Activated naive CD4-positive, alpha-beta T cell treated with Interleukin-2 at 50 U/mL for 16 hours (primary cell): ENCODE measurements at places on chromosomes 11 and 22.

GRCh38 chr22:36659762-36660509, 43.6 kb downstream of the CACNG2 start:
- peak; percentile 10 for DNase-seq

DNA sequence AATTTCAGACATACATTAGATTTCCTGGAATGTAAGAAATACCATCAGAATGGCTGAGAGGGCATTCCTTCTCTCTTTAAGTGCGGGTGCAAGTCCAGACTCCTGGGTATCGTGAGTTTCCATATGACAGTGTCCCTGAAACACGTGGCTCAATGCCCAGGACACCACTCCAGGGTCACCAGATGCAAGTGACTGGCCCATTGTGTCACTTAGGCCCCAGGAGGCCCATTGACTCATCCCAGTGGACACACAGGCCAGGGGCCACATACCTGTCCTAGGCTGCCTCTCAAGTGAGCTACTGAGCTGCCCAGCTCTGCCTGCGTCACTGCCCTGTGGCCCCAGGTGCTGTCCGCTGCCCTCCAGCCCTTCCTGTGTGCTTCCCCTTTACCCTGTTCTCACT, 18.5 kb downstream of the FBLN1 start:
- no peak for DNase-seq

DNA sequence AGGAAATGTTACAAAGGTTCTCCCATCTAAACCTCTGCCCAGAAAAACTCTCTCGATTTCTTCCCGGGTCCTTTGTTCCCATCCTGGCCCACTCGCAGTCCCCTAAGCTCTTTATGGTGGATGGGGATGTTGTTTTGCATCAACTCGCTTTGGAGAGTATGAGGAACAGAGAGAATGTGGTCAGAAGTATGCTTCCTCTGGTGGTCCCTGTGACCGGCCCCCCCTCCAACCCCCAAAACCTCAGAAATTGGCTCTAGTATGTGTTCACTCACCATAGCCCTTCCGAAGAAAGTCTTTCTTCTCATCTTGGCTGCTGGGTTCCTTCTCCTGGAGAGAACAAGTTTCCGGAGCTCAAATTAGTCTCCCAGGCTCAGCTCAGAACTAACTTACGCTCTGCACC, 54.4 kb downstream of the GRAMD1B start:
- no peak for DNase-seq

- no peak for DNase-seq
These were observed 226.1 kb upstream of the FAT3 start for GRCh38 chr11:91998481-91998880.

GRCh38 chr11:31871310-31872075, 60.4 kb upstream of the PAX6 start:
- no peak for DNase-seq

DNA sequence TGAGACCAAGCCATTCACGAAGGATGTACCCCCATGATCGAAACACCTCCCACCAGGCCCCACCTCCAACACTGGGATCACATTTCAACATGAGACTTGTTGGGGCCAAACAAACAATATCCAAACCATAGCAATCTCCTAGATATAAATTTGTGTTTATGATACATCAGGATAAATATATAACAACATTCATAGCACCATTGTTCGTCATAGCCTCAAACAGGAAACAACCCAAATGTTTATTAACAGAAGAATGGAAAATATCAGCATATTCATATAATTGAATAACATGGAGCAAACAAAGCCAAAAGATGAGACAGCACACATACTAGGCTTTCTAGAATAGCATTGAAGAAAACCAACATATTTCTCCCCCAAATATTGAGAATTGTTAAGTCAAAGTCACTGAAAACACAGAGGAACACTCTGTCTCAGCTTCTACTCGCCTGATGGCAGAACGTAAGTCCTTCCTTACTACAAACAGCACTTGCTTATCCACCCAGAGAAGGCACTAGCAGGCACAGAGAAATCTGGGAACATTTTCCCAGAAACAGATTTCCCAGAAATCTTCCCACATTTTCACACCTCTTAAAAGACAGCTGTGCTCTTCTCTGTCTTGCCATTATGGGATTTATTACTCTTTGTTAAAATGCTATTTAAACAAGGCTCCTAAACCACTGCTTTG, 8.1 kb upstream of the GDPD4 start:
- DNase-seq, result no peak

- no peak for DNase-seq
These were observed 66.7 kb downstream of the PACS1 start for GRCh38 chr11:66136752-66137123.

- no peak for DNase-seq
These were observed 73.4 kb upstream of the CD44 start for GRCh38 chr11:35065566-35065965.

DNA sequence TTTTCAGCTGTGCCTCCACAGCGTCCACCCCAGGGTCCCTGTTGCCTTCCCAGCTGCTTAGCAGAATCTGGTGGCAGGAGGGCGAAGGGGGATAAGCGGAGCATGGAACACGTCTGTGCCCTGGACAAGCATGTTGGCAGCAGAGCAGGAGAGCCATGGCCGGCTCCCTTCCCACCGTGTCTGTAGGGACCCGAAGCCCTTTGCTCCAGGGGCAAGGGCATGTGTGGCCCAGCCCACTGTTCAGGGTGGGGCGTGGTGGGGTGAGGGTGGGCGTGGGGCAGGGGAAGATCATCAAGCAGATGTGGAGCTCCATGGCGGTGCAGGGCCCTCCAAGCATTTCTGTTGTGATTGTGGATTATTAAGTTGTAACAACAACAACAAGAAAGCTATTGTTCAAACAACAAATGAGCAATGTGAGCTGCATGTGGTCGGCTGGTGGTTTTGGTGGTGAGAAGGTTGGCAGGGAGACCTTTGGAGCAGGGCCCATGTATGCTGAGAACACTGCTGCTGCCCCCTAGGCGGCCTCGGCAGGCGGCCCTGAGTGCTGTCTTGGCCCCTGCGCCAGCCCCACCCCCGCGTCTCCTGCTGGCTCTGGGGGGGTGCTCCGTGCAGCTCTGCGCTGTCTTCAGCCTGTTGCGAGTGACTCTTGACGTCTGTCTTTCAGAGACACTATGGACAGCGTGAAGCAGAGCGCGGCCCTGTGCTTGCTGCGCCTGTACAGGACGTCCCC, 50.9 kb downstream of the AP2A2 start:
- no peak for DNase-seq

DNA sequence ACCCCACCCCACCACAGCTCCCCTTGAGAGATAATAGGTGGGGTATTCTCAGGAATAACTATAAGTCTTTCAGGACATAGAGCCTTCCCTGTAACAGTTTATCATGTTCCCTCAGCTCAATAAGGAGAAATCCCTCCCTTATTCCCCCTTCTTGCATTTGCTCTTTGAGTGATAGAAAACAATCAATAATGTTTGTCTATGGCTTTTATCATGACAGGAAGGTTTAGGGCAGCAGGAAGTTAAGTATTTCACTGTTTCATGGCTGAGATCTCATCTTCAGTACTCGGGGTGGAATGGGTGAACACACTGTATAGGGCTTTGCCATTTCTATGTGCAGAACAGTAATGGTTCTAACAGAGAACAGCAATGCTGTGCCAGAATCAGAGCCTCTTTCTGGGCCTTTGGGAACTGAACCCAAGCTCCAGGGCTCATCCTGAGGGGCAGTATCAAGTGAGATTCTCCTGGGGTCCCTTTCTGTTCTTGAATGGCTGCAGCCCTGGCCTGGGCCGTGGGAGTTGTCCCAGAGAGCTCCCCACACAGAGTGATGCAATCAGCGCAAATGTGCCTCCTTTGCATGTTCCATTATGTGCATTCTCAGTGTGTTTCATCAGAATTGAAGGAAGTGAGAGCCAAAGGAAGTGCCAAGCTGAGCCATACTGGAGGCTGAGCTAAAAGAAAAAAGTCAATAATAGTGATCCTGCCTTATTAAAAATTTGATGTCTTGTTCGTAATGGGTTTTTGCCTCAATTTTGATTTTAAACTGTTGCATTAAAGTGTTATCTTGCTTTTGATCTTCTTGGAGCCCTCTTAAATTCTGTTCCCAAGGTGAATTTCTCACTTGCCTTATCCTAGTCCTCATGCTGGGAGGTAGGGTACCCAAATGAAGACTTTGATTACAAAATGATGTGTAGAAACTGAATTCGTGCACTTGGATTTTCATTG, 2.9 kb upstream of the CYP2R1 start:
- no peak for DNase-seq

DNA sequence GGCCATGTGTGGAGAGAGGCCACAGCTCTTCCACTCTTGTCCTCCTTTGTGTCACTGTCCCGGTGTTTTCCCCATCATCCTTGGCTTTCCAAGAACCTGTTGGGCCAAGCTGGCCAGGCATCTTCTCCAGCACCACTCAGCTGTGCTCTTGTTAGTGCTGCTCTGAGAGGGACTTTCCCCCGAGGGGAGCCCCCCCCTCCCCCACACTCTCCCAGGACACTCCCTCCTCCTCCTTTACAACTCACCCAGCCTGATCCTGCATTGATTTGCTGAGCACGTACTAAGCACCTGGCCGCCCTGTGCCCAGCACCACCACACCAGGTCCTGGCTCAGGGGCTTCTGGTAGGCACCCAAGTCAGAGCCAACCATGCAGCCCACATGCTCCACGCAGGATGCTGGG, 13.2 kb downstream of the TP53AIP1 start:
- no peak for DNase-seq

DNA sequence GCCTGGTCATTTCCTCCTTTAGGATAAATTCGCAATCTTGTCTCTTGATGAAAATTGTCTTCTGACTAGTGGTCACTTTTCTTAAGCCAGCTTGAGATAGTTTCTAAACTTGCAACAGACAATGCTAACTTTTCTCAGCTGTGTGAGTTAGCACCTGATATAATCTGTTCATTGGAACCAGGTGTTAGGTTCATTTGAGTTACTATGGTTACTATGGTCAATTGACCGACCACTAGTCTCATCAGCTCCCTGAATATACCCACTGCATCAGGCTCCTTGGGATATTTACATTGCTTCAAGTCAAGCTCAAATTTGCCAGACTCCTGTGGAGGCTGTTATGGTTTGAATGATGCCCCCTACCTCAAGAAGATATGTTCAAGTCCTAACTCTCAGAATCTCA, 54.5 kb downstream of the SC5D start:
- no peak for DNase-seq

- no peak for DNase-seq
These were observed 6.1 kb downstream of the DHCR7 start for GRCh38 chr11:71442123-71442522.

GRCh38 chr11:5343474-5344335, at the start of gene OR51B5:
Gene OR51B5 (minus strand): TSS chr11:5343524. CDS start chr11:5343524, 0 bp downstream.
- DNase-seq, result no peak

DNA sequence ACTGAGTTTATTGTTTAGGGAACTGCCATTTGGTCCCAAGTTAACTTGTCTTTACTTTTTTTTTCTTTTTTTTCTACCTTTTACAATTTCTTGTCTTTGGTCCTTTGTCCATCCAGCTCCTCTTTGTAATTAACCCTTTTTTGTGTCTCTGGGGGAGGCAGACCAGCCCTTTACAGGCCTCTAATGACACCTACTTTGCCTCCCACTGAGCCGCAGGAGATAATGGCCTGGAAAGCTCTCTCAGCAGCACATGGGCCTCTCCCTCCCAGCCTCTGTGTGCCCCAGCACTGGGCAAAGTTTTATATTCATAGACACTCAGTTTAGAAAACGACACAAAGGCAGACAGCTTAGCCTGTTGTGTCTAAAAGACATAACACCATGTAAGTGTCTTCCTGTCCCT, 480.4 kb downstream of the SOX6 start:
- no peak for DNase-seq
